Cardiac muscle cell (in vitro differentiated cells and primary cell): ENCODE measurements at places on chromosomes 7 and 10.
A peak's percentile ranks its signal among the peaks of the same experiment; 100 is the strongest.

GRCh38 chr10:3239066-3239919 lies 66.7 kb upstream of the PITRM1 start:
- peak; percentile 62 for DNase-seq

- DNase-seq, result no peak
These were observed 58.0 kb upstream of the CELF2 start for GRCh38 chr10:10959666-10960065.

GRCh38 chr10:32210306-32211045 lies 136.5 kb downstream of the EPC1 start:
- peak; percentile 38 for DNase-seq

DNA sequence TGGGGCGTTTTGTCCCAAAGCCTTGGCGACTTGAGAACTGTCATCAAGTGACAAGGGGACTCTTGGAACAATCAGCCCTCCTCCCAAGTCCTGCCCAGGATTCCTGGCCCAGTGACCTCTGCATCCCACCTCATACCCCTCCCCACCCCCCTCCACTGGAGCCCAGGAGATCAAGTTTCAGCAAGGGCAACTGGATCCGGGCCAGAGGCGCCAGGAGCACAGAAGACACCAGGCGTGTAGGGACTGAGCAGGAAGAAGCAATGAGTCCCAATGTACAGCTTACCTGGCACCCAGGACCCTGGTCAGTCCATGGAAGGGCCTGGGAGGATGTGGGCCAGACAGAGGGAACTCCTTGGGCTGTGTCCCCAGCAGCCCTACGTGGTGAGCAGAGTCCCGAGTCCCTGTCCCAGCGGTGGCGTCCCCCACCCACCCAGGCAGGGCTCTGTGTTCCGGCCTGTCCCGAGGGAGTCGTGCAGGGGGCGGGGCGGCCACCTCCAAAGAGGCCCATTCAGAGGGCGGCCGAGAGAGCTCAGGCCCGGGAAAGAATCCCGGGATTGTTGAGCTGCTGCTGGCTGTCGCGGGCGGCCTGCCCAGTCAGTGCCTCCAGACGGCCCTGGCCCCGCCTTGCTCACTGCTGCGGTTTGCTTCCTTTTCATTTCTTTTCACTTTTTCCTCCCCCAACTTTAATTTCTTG lies 254.1 kb downstream of the TNS3 start:
- peak; percentile 90 for DNase-seq

- no peak for DNase-seq
These were observed 5.5 kb downstream of the WDR91 start for GRCh38 chr7:135205850-135206249.

DNA sequence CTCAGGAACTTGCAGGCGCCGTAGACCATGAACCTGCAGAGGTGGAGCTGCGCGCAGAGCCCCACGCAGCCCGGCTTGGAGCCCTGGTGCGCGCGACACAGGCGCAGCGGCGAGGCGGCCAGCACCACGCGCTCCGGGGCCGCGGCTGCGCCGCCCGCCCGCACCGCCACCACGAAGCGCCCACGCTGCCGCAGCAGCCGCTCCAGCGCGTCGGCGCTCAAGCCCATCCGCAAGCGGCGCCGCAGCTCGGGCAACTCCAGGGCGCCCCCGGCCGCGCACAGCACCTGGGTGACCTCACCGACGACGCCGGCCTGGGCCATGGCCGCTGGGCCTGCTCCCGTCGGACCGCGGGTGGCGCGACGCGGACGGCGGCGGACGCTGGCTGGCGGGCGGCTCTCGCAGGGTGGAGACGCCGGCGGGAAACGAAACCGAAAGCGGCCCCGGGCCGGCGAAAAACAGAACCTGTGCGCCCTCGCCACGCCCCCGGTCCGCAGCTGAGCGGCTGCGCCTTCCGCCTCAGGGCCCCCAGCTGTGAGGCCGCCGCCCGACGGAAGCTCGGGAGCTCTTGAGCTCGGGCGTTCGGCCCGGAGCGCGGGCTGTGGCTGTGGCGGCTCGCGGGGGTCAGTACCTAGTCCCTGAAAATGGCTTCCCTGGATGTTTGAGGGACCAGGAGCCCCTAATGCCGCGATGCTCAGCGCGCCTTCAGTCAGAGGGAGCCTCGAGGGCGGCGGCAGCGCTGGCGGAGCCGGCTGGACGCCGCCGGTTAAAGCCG lies at the start of gene PARP12:
TSS of gene PARP12 (minus strand) at position 424 of the 772 bp plus-strand sequence. CDS start at position 320, 104 bp downstream.
- DNase-seq, result peak; percentile 52

GRCh38 chr10:119131512-119132240 lies 27.8 kb downstream of the DENND10 start:
- DNase-seq, result peak; percentile 76

DNA sequence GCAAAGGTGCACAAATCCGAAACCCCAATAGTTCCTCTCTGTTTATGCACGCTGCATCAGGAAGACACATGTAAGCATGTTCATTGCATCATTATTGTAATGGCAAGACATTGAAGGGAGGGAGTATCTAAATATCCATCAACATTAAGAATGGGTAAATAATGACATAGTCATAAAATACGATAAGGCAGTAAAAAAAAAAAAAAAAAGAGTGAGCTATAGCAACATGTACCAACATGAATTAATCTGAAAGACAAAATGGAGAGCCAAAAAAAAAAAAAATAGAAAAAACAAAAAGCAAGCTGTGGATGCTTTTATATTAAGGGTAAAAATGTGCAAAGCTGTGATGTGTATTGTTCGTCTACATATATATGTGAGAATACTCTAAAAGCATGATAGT lies 70.2 kb upstream of the ABLIM1 start:
- no peak for DNase-seq

DNA sequence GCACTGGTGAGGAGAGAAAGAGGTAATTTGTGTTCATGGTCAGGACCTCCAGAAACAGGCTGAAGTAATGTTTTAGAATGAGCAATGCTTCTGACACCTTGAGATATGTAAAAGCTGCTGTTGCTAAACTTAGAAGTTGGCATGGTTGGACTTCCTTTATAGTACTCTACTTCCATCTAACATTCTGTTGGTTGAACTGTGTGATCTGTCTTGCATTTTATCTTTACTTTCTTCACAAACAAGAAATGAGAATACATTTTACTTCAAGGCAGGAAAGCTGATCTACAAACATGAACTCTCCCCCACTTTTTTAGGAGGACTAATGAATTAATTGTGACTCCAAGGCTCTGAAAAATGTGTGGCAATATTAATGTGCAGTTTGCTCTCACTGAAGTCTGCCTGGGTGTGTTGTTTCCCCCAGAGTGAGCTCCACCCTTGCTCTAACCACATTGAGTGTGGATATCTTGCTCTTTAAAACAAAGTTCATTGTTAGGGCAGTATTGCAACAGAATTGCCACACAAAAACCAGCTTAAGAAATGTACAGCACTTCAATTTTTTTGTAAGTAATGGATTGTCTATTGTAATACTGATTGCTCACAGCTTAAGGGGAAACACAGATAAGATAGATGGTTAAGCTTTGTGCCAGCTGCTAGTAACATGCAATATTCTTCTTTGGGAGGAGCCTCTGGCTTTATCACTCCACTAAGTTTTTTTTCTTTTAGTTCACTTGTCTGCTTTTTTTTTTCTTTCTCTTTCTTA lies 69.0 kb downstream of the ADD3 start:
- DNase-seq, result peak; percentile 99

DNA sequence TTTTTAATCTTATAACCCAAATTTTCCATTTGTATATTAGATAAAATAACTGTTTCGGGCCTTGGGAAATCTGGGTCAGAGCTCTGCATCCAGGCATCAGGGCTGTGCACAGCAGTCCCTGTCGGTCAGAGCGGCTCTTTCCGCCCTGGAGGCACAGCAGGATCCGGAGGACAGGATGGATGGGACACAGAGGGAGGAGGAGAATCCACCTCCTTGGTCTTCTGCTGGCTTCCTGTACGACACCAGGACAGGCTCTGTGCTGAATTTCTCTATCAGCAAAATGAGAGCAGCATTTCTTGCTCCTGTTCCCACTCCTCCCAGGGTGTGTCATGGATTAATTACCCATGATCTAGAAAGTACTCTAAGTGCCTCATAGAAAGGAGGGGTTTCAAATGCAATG lies 254.9 kb downstream of the SKAP2 start:
- no peak for DNase-seq

DNA sequence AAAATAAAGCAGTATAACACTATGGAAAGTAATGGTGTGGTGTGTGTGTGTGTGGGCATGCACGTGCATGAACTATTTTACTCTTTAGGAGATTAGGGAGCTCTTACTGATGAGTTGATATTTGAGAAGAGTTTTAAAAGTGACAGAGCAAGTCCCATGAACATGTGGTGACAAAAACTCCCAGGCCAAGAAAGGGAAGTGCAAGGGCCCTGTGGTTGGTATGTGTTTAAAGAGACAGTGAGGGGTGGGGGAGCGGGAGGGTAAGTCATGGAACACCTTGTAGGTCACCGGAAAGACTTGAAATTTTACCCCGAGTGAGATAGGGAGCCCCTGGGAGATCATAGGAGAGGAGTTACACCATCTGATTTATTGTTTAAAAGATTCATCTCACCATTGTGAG lies 63.3 kb downstream of the AKR1B1 start:
- DNase-seq, result no peak
